ENCODE measurements at places on chromosomes 4 and X.

DNA sequence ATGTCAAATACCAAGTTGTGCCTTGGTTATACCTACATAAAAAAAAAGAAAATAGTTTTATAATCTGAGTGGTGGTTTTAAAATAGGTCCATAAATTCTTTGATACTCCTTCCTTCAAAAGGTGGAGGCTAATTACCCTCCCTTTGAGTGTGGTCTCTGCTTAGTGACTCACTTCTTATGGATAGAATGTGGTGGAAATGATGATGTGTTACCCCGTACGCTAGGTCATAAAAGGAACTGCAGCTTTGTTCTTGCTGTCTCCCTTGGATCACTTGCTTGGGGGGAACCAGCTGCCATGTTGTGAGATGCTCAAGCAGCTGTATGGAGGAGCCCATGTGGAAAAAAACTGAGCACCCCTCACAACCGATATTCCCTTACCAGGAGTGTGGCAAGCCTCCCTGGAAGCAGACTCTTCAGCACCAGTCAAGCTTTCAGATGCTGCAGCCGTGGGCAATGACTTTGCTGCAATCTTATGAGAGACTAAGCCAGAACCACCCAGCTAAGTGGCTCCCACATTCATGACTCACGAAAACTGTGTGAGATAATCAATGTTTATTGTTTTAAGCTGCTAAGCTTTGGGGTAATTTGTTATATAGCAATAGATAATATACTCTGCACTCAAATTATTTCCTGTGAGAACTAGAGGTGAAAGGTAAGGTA lies 195.0 kb upstream of the GATB start:
- DNase-seq, result no peak

DNA sequence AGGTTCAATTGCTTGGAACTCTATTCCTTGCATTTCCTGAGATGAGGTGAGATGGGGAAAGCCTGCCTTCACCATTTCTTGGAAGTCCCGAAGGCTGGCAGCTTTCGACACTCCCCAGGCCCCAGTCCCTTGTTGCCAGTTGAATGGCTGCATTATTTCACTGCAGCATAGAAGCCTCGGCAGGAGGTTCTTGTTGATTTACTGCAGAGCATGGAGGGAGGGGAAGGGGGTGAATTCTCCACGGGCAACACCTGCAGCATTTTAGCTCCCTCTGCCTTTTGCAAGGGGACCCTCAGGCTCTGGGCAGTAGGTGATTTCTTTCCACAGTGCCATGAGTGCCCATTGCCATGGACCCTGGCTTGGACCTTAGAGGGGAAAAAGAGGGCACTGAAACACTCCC lies 10.7 kb upstream of the BCLAF3 start:
- DNase-seq, result no peak

GRCh38 chrX:3136161-3136961 lies 95.1 kb downstream of the ARSF start:
- DNase-seq, result peak; percentile 2

DNA sequence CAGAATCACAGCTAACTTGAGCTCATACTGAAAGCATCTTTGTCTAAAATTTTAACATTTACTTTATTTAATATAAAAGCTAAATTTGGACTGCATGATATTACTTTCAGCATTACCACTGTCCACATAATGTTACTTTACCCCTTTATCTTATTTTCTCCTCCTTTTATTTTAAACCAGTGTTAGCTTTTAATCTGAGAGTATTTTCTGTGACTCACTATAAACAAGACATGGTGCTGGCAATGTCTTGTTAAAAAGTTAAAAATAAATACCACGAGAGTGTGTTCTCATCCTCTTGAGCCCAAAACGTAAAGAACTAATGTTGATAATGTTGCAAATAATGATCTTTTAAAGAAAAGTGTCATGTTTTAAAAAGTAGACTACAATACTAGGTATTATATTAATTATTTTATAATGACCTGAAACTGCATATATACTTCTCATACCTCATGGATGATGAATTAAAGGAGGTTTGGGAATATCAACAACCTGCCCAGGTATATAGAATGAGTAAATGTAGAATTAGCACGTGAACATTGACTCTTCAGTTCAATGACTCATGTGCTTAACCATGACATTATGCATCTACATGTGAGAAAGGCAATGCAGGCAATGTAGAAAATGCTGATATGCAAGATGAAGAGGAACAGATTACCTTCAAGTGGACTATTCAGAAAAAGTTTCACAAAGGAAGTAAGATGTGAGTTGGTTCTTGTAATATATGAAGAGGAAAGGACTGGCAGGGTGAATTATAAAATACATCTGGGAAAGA lies 454.1 kb upstream of the ADGRL3 start:
- no peak for DNase-seq

- no peak for DNase-seq
These were observed 466.1 kb upstream of the GRID2 start for GRCh38 chr4:91837608-91838029.

DNA sequence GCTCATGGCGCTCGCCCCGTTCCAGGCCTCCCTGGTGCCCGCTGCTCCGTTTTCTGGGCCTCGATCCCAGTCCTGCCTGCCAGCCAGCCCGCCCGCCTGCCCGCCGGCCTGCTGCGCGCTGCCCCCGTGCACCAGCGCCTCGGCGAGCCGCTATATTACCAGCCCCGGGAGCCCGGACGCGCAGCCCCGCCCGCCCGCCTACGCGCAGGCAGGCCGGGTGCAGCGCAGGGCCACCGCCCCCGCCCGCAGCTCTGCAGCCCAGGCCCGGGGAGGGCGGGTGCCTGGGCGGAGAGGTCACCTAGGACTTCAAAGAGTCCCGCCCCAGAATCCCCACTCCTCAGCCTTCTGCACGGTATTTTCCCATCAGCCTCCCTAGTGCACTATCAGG lies at the start of gene MAOB:
TSS of gene MAOB (minus strand) at position 157 of the 388 bp plus-strand sequence. CDS start at position 6, 151 bp downstream.
- no peak for DNase-seq

Measured in NCI-H1048 (cell line).